ENCODE measurements at places on chromosomes 5 and 9. TPM values are rescaled to one million over a fixed set of nuclear protein-coding genes. Genes with fewer than 3 reads are reported as not detected.

Gene ADGRV1
- total RNA-seq: not detected

Gene PRR7
- total RNA-seq: 4.1 TPM

Gene FAT2
- total RNA-seq: 0.14 TPM

Gene C9
- total RNA-seq: not detected

Gene SLCO4C1
- total RNA-seq: 0.35 TPM

Gene ABLIM3
- 23.0 TPM for total RNA-seq

Gene DND1
- total RNA-seq: 1.8 TPM

Gene ATOSB
- total RNA-seq: 30.2 TPM

Gene DAPK1
- total RNA-seq: 40.6 TPM

Gene TMEM215
- total RNA-seq: not detected

Gene DBH
- total RNA-seq: not detected

Gene GCNT4
- total RNA-seq: 3.5 TPM

Gene DEPDC1B
- total RNA-seq: not detected

Gene ECM2
- total RNA-seq: 78.7 TPM
